Putamen (tissue), 1 donor: ENCODE measurements at places on chromosomes 6 and 20.
A peak's percentile ranks its signal among the peaks of the same experiment; 100 is the strongest.

DNA sequence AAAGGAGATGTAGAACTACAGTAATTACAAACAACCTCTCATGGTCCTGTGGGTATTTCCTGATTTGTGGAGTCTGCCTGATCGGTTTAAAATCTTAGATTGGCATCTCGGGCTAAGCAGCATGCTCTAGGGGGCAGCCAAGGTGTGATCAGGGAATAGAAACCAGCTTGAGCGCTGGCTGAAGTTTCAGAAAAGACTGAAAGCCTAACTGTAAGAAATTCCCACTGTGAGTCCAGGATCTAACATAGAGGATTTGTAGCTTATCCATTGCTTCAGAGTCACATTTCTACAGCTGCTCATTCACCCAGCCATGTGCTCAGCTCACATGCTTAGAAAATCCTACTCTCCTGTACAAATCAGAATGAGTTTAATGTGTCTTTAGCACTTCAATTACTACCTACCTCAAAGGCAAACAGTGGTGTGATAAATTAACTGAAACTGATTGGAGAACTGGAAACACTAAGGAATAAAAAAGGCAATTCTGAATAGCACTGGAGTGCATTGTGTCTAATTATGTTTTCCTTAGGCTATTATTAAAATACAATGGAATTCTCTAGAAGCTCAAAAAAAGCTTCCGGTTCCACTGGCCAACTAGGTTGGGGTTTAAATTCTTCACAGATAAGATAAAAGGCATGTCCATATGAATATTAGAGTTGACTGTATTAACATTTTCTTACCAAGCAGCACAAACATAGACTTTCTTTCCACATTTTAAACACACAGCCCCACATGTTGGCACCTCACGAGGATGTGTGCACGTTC lies 73.8 kb upstream of the MPC1 start:
- DNase-seq = peak; percentile 35

GRCh38 chr6:130895516-130895915 lies 68.3 kb downstream of the SMLR1 start:
- no peak for DNase-seq

DNA sequence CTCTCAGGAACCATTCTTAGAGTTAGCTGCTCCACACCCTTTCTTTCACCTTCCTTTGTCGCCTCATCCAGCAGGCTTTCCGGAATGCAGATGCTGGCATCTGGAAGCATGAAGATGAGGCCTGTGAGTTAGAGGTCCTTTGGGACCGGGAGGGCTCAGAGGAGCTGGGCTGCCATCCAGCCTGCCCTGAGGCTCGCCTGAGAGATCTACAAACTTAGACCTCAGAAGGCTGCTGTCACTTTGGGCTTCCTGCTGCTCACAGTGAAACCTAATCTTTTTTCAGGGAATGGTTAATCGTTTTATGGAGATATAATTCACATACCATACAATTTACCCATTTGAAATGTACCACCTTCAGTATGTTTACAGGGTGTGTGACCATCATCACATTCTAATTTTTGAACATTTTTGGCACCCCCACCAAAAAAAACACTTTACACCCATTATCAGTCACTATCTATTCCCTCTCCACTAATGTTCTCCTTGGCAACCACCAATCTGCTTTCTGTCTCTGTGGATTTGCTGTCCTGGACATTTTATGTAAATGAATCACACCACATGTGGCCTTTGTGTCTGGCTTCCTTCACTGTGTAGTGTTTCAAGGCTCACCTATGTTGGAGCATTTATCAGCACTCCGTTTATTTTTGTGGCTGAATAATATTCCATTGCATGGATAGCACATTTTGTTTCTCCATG lies 20.0 kb upstream of the MPC1 start:
- no peak for DNase-seq

DNA sequence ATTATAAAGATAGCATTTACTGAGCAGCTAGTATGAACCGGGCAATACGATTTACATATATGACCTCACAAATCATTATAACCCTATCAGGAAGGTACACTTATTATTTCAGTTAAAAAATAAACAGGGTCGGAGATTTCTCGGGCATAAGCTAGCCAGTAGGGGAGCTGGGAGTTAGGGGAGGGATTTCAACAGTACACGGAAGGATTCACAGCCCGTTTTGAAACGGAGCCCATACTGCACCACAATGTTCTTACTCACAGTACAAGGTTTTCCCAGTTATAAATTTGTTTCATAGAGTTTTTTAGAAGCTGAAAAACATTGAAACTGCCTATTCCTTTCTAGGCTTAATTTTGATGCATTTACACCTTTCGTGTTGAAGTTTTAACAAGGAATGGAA lies 607.1 kb downstream of the HDGFL1 start:
- no peak for DNase-seq

DNA sequence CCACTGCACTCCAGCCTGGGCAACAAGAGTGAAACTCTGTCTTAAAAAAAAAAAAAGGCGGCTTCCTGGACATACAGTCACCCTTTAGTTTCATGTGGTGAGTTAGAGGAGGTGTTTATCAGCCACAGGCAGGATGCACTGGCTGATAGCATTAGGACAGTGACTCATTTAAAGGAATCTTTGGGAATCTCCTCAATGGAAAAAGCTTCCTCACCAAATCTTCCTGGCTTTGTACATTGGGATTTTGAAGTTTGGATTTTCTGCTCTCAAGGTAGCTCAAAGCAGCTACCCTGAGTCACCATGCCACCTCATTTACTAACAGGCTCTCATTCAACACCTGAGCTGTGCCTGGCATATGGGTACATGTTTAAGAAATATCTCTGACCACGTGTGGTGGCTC lies 20.2 kb downstream of the PRPH2 start:
- DNase-seq = no peak

- DNase-seq = no peak
These were observed 260.6 kb downstream of the PRL start for GRCh38 chr6:22036275-22036674.

GRCh38 chr6:105495515-105495914 lies 92.6 kb upstream of the PREP start:
- no peak for DNase-seq

DNA sequence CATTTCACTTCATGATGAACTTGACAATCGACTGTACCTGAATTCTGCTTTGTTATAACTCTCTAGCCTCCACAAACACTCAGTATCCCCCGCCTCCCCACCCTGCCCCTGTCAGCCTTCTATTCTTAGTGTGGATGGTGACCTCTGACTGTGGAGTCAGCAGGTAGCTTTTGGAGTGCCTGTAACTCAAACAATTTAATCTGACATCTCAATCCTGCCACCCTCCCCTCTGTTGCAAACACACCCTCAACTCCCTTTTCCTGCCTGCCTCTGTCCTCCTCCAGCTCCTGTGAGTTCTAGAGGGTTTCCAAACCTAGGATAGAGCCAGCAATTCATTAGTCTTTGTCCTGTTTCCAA lies 20.3 kb downstream of the DAAM2 start:
- no peak for DNase-seq

DNA sequence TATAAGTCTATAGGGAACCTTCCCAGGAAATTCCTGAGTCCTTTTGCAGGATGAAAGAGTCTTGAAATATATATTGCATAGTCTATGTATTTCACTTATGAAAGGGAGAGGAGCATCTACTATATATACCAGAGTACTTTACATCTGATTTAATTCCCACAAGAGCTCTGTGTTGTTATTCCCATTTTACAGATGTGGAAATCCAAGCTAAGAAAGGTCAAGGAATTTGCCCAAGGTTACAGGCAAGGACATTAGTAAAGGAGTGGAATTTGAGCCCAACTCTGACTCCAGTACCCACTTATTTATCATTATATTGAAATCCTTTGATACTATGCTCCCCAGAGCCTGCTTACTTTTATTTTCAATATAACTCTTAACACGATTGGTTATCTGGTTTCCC lies 2.6 kb downstream of the SESN1 start:
- DNase-seq = no peak

GRCh38 chr20:51763965-51764602 lies 4.1 kb downstream of the ATP9A start:
- no peak for DNase-seq

DNA sequence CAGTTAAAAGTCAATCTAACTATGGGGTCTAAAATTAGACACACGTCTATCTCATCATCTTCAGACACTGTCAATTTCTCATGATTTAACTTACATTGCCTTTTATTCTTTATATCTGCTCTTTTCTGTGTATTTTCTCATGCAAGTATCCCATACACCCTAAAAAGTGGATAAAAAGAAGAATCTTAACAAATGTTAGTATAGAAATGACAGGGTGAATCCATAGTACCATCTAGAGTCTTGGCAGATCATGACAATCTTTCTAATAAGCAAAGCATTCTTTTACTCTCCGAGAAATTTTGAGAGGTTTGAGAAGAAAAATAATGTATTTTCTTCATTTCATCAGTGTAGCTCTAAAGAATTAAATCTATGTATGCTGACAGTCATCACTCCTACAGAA lies 382.7 kb downstream of the C6orf118 start:
- DNase-seq = peak; percentile 60

GRCh38 chr6:57190140-57190539 lies 18.0 kb downstream of the BAG2 start:
- DNase-seq = no peak

- no peak for DNase-seq
These were observed 144.7 kb downstream of the TASP1 start for GRCh38 chr20:13494019-13494418.

DNA sequence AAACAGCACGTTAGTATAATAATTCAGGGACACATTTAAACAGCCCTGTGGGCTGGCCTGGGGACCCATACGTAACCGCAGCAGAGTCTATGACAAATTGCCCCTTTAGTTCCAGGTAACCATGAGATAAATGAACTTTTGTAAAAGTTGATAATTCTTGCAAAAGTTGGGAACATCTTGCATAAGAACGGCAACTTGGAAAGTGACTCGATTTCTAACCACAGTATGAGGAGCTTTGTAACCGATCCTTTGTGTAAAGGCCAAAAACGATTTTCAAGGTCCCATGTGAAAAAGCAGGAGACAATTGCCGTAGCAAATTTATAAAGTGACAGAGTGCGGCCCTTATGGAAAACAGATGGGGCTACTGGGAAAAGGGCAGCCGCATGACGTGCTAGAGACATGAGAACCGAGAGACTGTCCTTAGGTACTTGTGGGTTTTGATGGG lies 81.6 kb downstream of the PSMG4 start:
- DNase-seq = no peak

- no peak for DNase-seq
These were observed 660.4 kb upstream of the FLRT3 start for GRCh38 chr20:14997791-14998190.

DNA sequence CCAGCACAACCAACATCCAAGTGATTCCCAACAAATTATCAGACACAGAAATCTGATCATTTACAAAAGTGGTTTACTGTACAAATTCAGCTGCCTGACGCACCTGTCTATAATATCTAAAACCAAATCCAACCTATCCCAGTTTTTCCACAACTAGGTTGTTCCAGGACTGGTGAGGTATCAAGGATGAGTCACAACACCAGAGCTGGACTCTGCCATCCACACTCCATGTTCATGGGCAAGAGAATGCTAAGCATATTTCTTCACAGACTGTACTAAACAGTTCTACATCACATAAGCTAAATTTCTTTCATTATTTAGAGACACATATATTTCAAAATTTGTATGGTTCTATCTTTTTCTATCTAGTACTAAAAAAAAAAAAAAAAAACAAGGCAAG lies 141.6 kb downstream of the BTBD9 start:
- no peak for DNase-seq

GRCh38 chr6:44456070-44456965 lies 68.8 kb downstream of the CDC5L start:
- no peak for DNase-seq

GRCh38 chr6:56821005-56821432 lies 133.9 kb upstream of the BEND6 start:
- no peak for DNase-seq

- DNase-seq = no peak
These were observed 436.0 kb downstream of the HACE1 start for GRCh38 chr6:104423691-104424090.

GRCh38 chr20:14896569-14896968 lies 559.2 kb upstream of the FLRT3 start:
- DNase-seq = no peak

DNA sequence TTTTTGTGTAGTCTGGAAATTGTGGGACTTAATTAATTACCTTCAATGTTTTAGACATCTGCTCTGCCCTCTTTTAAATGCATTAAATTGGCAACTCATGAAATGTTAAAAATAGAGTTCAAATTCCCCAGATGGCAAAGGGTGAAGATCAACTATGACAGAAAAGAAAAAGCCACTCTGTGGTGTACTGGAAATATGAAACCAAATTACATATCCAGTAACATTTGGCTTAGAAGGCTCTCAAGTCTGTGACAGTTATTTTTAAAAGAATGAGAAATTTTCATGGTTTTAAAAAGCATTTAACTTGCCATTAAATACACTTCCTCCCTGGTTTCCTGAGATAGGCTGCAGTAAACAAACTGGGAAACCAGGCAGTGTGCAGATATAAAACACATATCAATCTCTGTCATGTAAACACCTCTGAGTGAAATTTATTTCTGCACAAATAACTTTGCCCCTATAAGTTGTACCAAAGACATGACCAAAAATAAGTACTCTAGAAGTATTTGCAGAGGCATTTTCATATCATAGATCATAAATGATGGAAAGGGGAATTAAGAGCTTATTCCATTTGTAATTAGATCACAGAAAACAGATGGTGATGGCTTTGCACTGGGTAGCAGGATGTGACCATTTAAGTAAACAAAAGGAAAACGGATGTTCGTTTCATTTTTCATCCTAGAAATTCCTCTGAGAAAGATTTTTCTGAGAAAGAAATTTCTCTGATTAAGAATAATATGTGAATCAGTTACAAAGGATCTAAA lies 360.1 kb downstream of the SAMD5 start:
- no peak for DNase-seq

DNA sequence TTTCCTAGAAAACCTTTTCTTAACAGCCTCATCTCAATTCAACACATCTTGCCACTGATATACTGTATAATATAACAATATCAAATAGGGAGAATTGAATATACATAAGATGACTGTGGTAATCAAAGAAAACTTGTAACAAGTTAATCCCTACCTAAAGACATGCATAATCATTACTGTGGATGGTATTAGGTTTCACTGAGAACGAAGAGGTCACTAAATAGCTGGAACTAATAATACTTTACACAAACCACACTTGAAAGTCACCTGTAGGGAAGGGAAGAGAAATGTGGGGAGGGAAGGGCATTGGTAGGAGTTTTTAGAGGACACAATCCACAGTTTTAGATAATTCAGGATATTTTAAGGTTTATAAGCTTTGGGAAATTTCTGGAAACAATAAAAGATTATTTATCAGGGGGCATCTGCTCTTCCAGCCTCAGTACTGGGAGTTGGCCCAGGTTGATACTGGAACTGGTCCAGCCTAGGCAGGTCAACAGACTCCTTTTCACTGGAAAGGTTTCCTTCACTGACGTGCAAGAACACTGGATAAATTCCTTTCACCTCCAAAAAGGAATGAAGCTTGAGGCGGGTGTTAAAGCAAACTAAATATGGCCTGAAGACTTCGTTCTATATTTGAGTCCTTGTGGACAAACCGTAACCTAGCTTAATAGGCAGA lies 44.0 kb downstream of the MAP7 start:
- no peak for DNase-seq

- DNase-seq = no peak
These were observed 104.8 kb upstream of the ZNF217 start for GRCh38 chr20:53698371-53698978.
